ENCODE measurements at places on chromosomes 13 and 19. TPM values are rescaled to one million over a fixed set of nuclear protein-coding genes. Genes with fewer than 3 reads are reported as not detected.

DNA sequence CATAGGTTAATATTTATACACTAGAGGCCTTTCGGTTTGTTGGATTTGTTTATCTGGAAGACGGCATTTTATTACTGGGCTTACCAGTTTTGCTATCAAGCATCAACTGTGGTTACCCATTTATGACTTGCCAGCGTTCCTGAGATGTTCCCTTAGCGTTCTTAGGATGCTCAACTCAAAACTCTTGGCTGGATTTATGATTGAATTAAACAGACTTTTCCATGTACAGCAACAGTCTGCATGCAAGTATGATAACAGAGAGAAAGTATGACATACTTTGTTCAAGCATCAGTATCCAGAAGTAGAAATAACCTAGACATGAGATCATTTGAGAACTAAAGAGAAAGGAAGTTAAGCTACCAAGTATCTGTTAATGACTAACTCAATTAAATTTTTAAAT is 29.9 kb upstream of the RNF113B start:
- DNase-seq = peak; percentile 100

STRN4 gene
- 56.0 TPM for total RNA-seq

GRCh38 chr19:43526884-43527859 is at the start of gene ETHE1:
ETHE1 (minus strand) TSS chr19:43527201; CDS start chr19:43527177, 24 bp downstream.
- peak; percentile 51 for DNase-seq

DNA sequence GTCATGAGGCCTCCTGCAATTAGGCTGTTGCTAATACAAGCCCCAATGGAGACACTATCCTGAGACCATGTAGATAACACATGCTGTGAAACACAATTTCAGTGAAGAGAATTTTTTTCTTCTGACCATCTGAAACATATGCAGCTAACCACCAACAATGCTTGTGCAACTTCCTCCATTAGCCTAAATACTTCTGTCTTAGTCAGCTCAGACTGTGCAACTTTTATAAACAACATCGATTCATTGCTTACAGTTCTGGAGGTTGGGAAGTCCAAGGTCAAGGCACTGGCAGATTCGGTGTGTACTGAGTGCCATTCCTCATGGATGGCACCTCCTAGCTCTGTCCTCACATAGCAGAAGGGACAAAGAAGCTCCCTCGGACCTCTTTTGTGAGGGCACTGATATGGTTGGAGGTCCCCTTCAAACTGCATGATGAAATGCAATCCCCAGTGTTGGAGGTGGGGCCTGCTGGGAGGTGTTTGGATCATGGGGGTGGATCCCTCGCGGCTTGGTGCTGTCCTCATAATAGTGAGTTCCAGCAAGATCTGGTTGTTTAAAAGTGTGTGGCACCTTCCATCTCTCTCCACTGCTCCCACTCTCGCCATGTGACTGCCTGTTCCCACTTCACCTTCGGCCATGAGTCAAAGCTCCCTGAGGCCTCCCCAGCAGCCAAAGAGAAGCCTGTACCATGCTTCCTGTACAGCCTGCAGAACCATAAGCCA is 27.7 kb downstream of the STK24 start:
- peak; percentile 98 for DNase-seq

DNA sequence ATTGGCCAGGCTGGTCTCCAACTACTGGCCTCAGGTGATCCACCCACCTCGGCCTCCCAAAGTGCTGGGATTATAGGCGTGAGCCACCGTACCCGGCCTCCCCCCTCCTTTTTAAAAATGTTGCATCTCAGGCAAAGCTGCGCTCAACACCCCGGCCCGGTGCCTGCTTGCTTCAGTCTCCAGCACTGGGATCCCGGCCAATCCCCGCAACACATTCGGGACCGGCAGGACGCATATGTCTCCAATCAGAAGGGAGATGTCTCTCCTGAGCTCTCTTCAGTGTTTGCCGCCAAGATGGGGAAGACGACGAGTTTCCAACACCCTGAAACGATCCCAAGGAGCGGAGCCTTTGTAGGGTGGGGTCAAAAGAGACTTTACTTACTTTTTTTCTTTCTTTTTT is 16.1 kb downstream of the GNG7 start:
- DNase-seq = no peak

LGALS14 gene
- not detected for total RNA-seq

DNA sequence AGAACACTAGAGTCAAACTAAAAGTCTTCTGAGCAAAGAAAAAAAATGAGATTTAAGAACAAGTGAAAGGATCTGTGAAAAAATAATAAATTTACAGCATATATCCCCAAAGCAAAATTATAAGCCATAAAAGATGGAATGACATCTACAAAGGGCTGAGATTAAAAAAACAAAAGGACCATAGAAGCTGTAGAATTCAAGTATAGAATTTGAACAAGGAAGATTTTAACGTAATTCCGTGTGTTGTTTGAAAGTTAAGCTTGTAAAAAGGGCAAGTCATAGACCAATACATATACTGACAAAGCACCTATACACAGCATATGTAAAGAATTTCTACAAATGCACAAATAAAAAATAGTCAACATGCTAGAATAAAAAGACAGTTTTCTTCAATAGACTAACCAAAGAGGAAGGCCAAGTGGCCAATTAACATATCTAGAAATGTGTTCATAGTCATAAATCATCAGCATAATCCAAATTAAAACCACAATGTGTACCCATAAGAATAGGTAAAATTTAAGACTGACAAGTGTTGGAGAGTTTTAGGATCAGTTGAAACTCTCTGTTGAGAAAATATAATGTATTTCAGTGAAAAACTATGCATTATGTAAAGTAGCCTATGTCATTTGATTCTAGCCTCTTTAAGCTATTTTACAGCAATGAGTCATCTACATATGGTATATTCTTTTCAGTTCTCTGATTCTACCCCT is 674.9 kb downstream of the OLFM4 start:
- no peak for DNase-seq

GAPDHS gene
- not detected for total RNA-seq

MISP3 gene
- 0.83 TPM for total RNA-seq

DNA sequence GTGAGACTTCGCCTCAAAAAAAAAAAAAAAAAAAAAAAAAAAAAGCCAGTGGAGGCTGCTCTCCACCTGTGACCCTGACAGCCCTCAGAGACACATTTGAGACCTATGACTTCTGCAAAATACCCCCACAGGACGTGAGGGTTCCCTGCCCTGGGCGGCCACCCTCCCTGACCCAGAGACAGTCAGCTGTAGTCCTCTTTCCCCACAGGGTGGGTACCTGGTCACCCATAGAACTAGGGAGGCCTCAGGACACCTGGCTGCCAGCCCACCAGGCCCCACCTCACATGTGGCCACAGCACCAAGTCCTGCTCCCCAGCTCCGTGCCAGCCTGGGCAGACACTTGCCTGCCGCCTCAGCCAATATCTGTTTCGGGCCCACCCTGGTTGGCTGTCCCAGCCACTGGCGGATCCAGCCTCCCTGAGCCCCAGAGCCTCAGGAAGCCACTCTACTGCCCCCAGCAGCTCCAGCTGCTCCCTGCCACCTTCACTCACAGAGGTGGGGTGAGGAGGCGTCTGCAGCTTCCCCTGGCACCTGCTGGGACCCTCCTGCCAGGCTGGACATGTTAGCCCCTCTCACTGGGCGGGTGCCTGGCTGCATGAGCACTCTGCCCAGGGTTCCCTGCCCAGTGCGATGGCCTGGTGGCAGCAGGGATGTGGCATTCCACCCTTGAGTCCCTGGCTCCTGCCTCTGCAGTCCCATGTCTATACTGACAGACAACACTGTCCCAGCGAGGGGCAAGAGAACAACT is 6.9 kb downstream of the MKNK2 start:
- no peak for DNase-seq

- DNase-seq = no peak
Observed at GRCh38 chr13:37413161-37413560, 185.4 kb downstream of the POSTN start.

NCR1 gene
- not detected for total RNA-seq

GRCh38 chr13:27004866-27005265 is 166.7 kb downstream of the USP12 start:
- DNase-seq = no peak

LILRA6 gene
- not detected for total RNA-seq

DZIP1 gene
- total RNA-seq = 29.5 TPM

- no peak for DNase-seq
Observed at GRCh38 chr13:57716295-57716694, 84.8 kb downstream of the PCDH17 start.

DNA sequence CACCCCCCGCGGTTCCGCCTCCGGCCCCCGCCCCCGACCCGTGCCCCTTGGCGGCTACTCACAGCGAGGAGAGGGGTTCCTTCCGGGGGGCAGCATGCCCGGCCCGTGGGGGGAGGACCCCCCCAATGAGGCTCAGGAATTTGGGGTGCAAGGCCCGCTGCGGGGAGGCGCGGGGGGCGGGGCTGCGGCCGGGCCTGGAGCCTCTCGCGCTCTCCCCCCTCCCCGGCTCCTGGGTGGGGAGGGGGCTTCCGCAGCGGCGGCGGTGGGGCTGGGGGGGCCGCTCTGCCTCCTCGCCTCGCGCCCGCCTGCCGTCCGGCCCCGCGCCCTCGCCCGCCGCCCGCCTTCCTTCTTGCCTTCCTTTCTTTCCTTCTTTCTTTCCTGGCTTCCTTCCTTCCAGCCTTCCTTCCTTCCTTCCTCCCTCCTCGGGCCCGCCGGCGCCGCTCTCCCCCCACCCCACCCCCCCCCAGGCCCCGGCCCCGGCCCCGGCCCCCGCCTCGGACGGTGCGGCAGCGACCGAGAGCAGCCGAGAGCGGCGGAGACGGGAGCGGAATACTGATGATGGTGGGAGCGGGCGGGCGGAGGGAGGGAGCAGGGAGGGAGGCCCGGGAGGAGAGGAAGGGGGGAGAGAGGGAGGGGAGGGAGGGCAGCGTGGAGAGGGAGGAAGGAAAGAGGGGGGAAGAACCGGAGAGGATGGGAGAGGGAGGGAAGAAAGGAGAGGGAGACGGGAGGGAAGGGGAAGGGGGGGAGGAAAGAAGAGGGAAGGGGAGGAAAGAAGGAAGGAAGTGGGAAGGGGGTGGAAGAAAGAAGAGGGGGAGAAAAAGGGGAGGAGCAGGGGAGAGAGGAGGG is at the start of gene LRRC4B:
TSS of gene LRRC4B (minus strand) at position 554 of the 846 bp plus-strand sequence. CDS start 19,597 bp downstream, outside the sequence.
- no peak for DNase-seq

GRCh38 chr13:113591750-113592149 is 7.2 kb downstream of the TFDP1 start:
- DNase-seq = no peak

- DNase-seq = peak; percentile 39
Observed at GRCh38 chr13:32443111-32443510, 15.2 kb upstream of the N4BP2L1 start.

DACT3 gene
- total RNA-seq = 5.6 TPM

DNA sequence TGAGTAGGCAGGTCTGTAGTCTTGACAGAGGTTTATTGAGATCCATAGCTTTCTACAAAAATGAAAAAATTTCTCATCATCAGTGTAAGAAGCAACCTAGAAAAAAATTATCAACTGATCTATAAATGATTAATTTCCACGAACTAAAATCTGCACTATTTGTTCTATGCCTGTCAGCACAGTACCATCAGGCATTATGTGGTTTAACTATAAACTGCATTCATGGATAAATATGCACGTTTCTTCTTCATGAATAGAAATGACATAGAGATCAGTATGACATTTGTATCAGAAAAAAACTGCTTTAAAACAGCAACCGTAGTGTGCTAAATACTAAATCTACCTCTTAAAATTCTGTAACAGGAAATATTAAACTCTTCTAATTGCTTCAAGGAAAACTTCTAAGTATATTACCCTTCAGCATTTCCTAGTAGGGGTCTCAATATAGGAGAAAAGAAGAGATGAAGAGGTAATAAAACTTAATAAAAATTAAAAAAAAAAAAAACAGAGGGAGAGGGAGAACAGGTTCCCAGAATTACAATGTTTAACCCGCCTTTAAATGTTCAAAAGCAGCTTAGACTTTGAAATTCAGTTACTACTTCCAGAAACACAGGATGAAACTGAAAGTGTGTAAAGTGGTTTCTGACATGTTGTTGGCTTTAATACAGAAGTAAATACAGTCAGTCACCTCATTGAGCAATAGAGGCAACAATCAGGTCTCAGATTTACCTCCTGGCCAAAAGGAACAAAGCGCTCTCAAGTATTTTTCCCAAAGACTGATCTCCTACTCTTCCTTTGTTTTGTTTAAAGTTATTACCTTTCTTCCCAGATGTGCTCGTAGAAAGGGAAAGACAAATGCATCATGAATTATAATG is 144.4 kb downstream of the DIAPH3 start:
- peak; percentile 8 for DNase-seq

- peak; percentile 67 for DNase-seq
Observed at GRCh38 chr13:79434556-79434955, 28.5 kb upstream of the RBM26 start.

C2CD4C gene
- total RNA-seq = 0.17 TPM

DNA sequence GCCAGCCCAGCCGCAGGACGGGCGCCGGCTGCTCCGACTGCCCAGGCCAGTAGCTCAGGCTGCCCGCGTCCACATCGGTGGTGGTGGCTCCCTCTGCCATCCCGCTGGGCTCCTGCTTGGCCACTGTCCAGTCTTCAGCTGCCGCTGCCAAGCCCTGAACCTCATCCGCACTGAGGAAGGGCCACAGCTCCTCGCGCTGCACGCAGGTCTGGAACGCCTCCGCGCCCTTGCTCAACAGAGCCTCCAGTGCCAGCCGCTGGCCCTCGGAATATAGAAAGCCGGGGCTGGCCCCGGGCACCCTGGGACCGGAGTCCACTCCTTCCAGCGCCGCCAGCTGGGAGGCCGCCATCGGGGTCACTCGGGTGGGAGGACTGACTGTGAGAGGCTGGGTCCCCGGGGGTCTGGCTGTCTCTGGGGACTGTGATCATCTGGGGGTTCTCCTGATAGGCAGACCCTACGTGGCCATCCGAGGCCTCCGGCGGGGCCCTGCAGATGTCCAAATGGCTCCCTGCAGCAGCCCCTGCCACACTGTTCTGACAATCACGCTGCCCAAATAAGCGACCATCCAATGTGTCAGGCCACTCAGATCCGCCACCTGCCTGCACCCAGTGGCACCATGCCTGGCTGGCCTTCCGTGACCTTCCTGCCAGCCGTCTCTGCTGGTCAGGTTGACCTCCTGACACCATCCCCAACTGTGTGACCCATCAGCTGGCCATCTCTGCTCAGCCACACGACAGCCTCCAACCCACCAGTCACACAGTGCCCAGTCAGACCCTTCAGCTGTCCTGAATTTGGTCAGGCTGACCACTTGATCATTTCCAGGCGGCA is 1.6 kb downstream of the FAM83E start:
- no peak for DNase-seq

DNA sequence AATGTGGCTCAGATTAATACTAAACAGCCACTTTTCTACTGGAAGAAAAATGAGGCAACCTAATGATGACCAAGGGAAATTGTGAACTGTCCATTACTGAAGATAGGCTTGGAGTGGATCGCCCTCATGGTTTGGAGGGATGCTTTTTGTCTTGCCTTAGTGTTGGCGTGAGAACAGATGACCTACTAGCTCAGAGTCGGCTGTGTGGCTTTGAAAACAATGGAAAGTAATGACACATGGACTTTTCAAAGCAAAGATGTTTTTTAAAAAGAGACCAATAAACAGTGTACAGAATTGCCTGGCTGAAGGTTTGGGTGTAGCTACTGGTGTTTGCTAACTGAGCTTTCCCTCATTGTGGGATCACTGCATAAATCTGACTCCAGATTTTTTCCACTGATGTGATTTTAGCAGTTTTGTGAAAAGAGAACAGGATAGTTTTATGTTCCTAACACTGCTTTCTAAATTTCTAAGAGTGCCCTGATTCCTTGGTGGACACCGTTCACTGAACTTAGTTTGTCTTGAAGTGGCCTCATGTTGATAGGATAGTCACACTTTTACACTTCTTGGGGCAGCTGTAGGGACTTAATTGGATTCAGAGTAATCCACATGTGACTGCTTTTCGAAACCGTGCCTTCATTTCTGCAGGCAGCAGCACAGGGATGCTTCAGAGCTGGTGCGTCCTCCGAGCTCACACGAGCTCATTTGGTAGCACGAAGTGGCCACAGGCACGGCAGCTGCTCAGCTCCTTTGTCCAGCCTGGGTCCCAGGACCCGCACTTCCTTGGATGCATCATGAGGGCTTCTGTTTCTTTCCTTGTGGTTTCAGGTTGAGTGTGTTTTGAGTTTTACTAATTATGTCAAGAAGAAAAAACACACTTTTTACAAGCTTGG is 4.3 kb downstream of the CEBPG start:
- DNase-seq = peak; percentile 15
